ENCODE measurements at places on chromosomes 6 and 20.

- DNase-seq, result peak; percentile 24
- H3K27me3 ChIP-seq, result no peaks in the 10 kb centered on the region
- no peak overlapping the region for H3K27ac ChIP-seq
- no peaks in the 10 kb centered on the region for H3K36me3 ChIP-seq
Measured at GRCh38 chr6:13383328-13384163, 55.2 kb upstream of the TBC1D7 start.

DNA sequence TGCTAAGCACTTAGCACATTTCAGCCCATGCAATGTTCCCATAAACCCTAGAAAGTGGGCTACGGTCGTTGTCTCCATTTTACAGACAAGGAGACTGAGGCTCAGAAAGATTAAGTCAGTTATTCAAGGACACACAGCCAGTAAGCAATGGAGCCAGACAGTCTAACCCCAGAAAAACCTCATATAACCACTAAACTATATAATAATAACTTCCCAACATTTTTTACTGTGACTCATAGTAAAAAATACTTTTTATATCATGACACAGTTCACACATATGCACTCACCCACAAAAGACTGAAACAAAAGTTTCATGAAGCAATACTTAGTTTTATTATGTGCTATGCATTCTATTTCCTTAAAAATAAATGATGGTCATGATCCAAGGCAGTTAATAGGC lies 66.2 kb upstream of the EYA2 start:
- peaks cover 23% of the 10 kb centered on the region for H3K27me3 ChIP-seq
- H3K27ac ChIP-seq, result no peak overlapping the region
- H3K4me3 ChIP-seq, result no peak overlapping the region
- DNase-seq, result no peak

- no peaks in the 10 kb centered on the region for H3K36me3 ChIP-seq
- H3K4me1 ChIP-seq, result no peaks in the 10 kb centered on the region
- no peak overlapping the region for H3K27ac ChIP-seq
- no peak for DNase-seq
- H3K4me3 ChIP-seq, result no peak overlapping the region
- H3K27me3 ChIP-seq, result no peaks in the 10 kb centered on the region
Measured at GRCh38 chr20:61014491-61014890, 237.6 kb upstream of the CDH4 start.

- H3K36me3 ChIP-seq, result no peaks in the 10 kb centered on the region
- H3K27me3 ChIP-seq, result peaks cover 30% of the 10 kb centered on the region
- no peak overlapping the region for H3K27ac ChIP-seq
Measured at GRCh38 chr6:146543940-146544615, 445 bp downstream of the RAB32 start.

GRCh38 chr6:24825130-24825630 lies 26.5 kb upstream of the ARMH2 start:
- H3K4me3 ChIP-seq, result no peak overlapping the region
- H3K27me3 ChIP-seq, result no peaks in the 10 kb centered on the region
- peaks cover 80% of the 10 kb centered on the region for H3K36me3 ChIP-seq
- DNase-seq, result no peak

- peaks cover 19% of the 10 kb centered on the region for H3K27me3 ChIP-seq
- H3K36me3 ChIP-seq, result no peaks in the 10 kb centered on the region
- H3K27ac ChIP-seq, result no peak overlapping the region
- DNase-seq, result no peak
- no peak overlapping the region for H3K4me3 ChIP-seq
Measured at GRCh38 chr20:40966516-40967185, 62.0 kb upstream of the TOP1 start.

Data from activated CD4-positive, alpha-beta memory T cell treated with anti-CD3 and anti-CD28 coated beads, Interleukin-2, amount 10 ng/mL, durations not matched to agents 7 days and 5 days (primary cell).